NCI-H2227 treated with DMSO at 0.1 percent for 48 hours (cell line): ENCODE measurements at places on chromosomes 12 and 14.

DNA sequence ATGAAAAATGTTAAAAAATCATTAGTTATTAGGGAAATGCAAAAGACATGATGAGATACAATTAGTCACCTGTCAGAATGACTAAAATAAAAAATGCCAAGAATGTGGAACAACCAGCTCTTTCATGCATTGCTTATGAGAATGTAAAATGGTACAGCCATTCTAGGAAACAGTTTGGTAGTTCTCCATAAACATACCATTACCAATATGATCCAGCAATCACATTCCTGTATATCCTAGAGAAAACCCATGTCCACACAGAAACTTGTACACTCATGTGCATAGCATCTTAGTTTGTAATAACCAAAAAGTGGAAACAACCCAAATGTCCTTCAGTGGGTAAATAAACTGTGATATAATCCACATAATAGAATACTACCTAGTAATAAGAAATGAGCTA lies 245.7 kb downstream of the FUT8 start:
- no peak for DNase-seq

- DNase-seq = no peak
Observed at GRCh38 chr12:25427337-25428249, 125.5 kb downstream of the LMNTD1 start.

DNA sequence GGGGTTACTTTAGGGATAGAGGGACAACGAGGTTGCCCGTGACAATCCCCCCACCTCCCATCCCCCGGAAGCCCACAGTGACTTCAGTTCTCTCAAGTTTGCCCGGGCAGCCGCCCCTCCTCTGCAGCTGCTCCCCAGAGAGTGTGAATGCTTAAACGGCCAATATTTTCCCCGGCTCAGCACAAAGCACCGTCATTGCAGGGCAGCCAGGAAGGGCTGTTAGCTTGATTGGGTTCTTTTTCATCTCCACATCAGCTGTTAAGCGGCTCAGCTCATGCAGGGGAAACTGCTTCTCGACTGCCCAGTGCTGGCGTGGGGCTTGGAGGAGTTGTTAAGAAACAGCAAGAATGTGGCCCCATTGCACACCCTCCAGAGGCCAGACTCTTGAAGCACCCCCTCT lies 120.5 kb upstream of the NCOR2 start:
- peak; percentile 24 for DNase-seq

DNA sequence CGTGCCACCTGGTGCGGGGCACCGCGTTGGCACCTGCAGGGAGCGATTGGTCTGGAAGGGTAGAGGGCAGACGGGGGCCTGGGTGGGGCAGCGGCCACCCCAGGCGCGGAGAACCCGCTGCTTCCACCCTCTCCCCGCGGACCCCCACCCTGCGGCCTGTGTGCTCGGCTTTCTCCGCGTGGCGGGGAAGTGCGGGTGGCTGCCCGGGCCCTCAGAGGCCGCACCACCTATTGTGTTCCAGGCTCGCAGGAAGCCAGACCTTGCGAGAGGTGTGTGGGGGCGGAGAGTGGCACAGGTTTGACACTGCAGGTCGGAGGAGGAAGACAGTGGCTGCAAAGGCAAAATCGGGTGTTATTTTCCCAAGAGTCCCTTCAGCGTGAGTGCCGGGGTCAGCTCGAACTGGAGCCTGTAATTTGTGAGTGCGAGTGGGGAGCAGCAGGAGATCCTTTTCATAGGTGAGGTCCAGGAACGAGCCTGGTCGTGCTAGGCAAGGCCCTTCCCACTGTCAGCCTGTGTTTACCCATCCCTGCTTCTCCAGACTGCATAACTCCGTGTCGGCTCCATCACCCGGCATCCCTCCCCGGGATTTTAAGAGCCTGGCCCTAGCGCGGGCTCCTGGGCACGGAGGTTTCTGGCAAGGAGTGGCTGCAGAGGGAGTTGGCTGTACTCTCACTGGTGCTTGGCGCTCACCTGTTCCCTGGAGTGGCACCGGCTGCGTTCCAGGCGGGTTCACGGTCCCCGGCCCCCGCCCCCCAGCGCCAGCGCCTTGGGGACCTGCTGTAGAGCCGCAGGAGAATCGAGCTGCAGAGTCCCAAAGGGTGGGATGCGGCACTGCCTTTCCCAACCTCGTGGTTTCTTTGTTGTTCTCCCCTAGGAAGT lies 935 bp downstream of the TBC1D30 start:
- peak; percentile 28 for DNase-seq

DNA sequence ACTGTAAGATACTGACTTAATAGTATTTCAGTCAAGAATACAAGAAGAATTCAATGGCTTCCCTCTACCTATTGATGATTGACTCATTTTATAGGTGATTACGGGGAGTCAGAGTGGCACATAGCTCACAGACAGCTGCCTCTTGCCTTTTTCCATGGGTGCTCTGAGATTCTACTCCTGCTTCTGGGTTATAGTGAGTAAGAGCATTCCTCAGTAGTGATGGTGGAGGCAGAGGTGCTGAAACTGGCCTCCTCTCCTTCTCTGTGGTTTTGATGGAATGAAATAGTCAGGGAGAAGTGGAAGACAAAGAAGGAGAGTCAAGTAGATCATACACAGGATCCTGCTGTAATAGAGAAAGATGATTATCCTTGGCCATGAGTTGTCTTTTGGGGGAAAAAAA lies 438.2 kb upstream of the FAR2 start:
- no peak for DNase-seq
